ENCODE measurements at places on chromosomes 7 and 10.

GRCh38 chr10:55628260-55628701 lies 732.8 kb downstream of the ZWINT start:
- DNase-seq: no peak

DNA sequence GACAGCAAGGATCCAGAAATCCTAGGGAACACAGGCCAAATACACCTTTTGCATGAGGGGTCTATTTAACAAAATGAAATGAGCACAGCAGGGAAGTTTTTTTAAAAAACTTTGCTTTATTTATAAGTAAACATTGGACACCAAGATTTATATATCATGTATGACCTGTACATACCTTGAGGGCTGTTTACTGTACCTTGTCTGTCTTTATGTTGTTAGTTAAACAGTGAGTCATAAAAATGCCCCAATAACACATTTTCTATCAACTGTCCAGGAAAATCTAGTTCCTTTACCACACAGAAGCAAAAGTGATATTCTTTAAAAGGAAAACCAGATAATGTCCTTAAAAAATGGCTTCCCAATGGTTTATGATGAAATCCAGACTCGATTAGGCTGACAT lies 45.1 kb upstream of the AGR3 start:
- DNase-seq: no peak

DNA sequence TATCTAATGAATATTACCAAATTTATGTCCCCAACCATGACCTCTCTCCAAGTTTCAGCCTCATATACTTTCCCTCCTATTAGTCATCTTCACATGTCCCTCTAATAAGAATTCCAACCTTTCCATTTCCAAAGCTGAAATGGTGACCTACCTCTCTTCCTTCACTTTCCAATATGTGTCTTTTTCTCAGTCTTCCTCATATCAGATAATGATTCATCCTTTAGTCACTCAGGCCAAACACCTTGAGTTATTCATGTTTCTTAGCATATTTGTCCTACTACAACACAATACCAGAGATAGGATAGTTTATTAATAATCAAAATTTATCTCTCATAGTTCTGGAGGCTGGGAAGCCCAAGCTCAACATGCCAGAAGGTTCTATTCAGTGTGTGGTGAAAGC lies 318.5 kb upstream of the ZWINT start:
- DNase-seq: no peak

- DNase-seq: no peak
Observed at GRCh38 chr10:59138052-59138451, 38.4 kb upstream of the PHYHIPL start.

- peak; percentile 8 for DNase-seq
Observed at GRCh38 chr7:24828891-24829661, 71.8 kb upstream of the GSDME start.

GRCh38 chr10:113983552-113983951 lies 60.1 kb upstream of the ADRB1 start:
- no peak for DNase-seq

DNA sequence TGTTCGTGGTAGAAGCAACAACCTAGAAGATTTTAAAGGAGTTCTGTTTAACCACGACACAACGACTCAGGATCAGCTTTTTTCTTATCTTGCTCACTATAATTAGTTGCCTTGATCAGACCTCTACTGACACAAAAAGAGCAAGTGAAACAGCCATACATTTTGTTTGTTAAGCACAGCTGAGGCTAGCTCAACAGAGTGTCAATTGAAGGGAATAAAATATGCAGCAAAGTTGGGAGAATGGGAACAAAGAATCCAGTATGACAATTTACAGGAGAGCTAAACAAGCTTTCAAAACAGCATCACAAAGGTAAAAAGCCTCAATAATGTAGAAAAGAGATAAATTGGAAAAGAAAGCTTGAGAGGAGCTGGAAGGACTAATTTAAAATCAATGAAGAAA lies 40.5 kb upstream of the HERPUD2 start:
- DNase-seq: no peak

- DNase-seq: no peak
Observed at GRCh38 chr10:117987244-117987909, 59.4 kb downstream of the RAB11FIP2 start.

GRCh38 chr10:78464856-78465267 lies 431.2 kb downstream of the RPS24 start:
- DNase-seq: no peak

DNA sequence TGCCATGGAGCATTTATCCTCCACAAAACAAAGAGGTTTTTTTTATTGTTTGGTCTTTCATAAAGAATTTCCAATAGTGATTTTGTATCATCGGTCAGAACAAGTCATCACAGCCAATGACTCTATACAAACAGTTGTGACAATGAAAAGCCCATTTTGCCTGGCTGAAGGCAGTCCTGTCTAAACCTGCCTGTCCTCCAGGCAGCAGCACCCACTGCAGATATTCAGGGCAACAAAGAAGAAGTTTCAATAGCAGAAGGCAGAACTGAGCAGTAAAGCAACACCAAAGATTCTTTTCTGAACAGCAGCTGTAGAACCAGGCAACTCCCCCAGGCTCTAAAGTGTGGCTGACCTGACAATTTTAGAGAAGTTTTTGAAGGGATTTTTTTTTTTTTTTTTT lies 169.4 kb downstream of the FGFR2 start:
- DNase-seq: no peak

GRCh38 chr10:130109796-130110245 lies 809 bp downstream of the C10orf143 start:
- peak; percentile 65 for DNase-seq

Data from NCI-H1417 (cell line).